ENCODE measurements at places on chromosomes 4 and X.

DNA sequence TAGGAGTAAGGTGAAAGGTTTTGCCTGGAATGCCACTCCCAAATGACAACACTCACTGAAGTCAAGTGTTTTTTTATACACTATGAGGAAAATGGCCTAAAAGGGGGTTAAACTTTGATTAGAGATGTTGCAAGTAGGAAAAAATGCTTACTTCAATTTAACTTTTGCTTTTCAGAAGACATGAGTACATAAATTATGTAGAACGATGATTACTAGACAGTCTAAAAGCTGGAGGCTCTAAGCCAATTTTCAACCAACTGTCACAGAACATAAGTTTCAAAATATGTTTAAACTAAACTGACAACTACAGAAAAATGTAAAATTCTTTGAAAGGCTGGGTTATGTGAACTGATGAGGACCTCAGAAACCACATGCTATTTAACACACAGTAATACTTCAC is 83.4 kb downstream of the SHISA3 start:
- DNase-seq = no peak

GRCh38 chrX:149987613-149988012 is 49.3 kb upstream of the EOLA2 start:
- no peak for DNase-seq

GRCh38 chr4:141851246-141851891 is 215.0 kb downstream of the IL15 start:
- peak; percentile 19 for DNase-seq

DNA sequence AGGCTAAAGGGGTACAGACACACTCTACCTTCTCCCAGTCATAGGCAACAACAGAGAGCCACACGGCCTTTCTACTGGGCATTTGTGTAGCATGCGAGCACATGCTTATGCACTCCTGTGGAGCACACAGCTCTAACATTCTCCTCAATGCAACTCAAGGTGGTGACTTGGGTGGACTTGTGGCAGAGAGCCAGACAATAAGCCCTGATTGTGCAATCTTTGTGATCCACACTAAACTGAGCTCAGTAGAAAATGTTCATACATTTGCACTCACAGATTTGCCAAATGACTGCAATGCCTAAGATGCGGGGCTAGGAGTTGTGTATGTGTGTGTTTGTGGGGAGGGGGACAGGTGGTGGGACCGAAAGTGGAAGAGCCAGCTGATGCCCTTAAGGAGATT is 31.4 kb upstream of the SETD7 start:
- DNase-seq = no peak

DNA sequence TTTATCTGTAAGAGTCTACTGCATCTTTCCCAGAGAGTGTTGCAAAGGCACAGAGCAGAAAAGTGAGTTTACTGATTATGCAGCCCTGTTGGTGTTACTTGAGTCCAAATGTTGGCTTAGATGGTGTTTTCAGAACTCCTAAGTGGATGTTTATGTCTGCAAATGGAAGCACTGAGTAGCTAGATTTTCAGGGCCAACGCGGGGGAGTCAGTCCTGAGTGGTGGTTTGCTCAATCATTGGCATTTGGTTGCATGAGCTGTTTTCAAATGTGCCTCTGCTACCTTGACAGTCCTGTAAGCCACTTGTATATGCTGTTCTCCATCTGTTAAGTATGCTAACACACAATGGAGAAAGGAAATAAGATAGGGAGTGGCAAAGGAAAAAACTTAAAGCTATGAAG is 45.4 kb downstream of the MAMLD1 start:
- DNase-seq = no peak

DNA sequence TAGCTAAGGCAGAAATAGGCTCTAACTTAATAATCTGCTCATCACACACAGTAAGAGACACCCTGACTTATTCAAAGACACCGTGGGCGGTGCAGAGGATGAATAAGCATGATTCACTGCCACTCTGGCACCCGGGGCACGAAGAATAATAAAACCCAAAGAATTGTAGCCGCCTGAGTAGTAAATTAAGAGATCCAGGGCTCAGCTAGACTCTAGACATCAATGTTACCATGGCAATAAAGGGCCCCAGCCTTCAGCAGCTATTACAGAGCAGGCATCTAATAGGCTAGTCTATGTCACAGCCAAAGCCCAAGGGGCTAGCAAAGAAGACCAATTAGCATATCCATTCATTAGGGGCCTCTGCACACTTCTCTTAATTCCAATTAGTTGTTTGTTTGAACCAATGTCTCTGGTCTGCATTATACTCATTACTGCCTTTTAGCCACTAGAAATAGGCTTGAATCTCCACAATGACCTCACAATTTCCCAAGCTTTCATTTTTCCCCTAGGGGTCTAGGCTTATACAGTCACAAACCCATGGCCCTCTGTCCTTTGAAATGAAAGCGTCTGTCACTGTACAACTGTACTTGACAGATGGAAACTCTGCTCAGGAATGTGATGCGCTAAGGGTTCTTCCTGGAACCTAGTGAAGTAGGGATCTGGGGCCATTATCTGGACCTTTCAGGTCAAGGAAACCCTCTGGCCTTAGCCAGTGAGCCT is 3.0 kb upstream of the ATP1B4 start:
- peak; percentile 0 for DNase-seq

All from AG10803 (cell line).